ENCODE measurements at places on chromosomes 6 and 20.

DNA sequence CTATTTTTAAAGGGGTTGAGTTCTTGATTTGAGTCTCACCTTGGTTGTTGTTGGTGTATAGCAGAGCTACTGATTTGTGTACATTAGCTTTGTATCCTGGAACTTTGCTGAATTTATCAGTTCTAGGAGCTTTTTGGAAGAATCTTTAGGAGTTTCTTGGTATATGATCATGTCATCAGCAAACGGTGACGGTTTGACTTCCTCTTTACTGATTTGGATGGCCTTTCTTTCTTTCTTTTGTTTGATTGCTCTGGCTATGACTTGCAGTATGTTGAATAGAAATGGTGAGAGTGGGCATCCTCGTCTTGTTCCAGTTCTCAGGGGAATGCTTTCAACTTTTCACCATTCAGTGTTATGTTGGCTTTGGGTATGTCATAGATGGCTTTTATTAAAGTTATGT is 64.0 kb downstream of the CDYL start:
- no peak for DNase-seq

DNA sequence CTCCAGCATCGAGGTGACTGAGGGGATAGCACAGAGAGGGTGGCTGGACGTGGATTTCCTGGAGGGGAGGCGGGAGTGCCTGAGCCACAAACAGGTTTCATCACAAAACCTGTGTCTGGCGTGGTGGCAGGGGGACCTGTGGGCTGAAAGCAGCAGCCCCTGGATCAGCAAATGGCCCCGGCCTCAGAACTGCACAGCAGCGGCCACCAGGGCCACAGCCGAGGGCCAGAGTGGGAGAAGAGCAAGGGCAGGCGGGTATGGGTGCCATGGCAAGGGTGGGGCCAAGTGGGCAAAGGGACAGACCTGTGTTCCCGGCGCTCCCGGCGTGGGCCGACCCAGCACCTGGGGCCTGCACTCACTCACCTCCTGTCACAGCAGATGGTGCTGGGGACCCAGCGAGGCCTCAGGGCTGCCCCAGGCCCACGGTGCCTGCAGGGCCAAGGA is 19.0 kb downstream of the NTSR1 start:
- DNase-seq, result no peak

DNA sequence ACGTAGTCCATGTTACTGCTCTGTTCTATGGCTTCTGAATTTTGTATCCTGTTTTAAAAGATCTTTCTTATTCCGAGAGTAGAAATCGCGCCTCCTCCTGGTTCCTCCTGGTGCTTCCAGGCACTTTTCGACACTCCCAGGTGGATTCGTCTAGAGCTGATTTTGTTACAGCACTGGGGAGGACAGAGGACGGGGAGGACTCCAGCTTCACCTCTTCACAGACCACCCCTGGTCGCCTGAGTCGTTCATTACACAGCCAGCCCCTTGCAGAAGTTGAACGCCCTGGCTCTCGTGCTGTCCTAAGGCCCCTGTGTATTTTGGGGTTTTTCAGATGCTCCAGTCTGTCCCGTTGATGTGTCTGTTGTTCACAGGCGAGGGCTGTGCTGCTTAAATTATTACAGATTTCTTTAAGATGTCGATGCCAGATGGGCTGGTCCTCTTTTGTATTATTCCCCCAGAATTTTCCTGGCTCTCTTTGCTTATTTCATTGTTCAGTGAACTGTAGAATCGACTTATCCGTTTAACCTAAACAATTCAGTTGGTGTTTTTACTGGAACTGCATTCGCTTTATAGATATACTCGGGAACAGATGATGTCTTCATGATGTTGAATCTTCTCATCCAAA is 30.5 kb downstream of the COL20A1 start:
- DNase-seq, result no peak

GRCh38 chr6:1251198-1252155 is 60.4 kb upstream of the FOXQ1 start:
- no peak for DNase-seq

GRCh38 chr20:5153612-5154542 is 27.1 kb downstream of the CDS2 start:
- peak; percentile 15 for DNase-seq

GRCh38 chr6:21998582-21998981 is 298.3 kb downstream of the PRL start:
- DNase-seq, result no peak

- no peak for DNase-seq
Measured at GRCh38 chr6:161171207-161171606, 102.7 kb downstream of the AGPAT4 start.

GRCh38 chr20:14555676-14556075 is 218.3 kb upstream of the FLRT3 start:
- no peak for DNase-seq

Measured in activated CD8-positive, alpha-beta T cell treated with anti-CD3 and anti-CD28 coated beads for 36 hours (primary cell).